ENCODE measurements at places on chromosomes 12 and 14.

DNA sequence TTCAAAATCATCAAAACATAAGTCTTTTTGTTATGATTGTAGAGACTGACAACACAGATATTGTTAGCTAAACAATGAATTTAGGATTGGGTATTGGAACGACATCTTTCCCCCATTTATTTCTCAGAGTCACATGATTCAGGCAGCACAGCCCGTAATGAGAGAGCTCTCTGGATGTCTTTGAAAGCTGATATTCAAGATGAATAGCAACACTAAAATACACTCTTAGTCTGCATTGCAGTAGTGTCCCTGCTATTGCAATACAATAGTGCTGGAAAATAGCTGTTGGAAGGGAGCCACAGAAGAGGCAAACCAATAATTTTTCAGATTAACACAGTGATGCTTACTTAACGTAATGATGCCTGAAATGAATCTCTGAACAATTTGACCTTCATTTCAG is 9.9 kb downstream of the GTSF1 start:
- DNase-seq = no peak

DNA sequence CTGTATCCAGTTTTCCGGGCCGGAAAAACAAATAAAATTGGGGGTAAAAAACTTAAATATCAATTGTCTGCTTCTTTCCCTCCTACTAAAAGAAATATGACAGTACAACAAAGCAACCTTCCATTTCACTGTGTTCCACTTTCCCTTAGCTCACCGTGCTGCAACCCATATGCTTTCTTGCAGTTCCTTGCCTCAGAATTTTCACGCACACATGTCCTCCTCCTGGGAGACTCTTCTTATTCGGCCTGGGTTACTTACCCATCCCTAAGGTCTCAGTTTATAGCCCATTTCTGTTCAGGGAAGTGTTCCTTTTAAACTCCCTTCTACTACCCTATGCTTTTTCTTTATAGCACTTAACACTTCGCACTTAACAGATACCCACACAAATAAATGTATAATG is 4.5 kb upstream of the MAGOHB start:
- no peak for DNase-seq

- DNase-seq = no peak
Observed at GRCh38 chr12:10939163-10939562, at the start of gene TAS2R14. TAS2R14 (minus strand) TSS chr12:10939263; CDS start chr12:10939207, 56 bp downstream.

GRCh38 chr12:69000540-69001243 is 67.7 kb upstream of the CPM start:
- no peak for DNase-seq

DNA sequence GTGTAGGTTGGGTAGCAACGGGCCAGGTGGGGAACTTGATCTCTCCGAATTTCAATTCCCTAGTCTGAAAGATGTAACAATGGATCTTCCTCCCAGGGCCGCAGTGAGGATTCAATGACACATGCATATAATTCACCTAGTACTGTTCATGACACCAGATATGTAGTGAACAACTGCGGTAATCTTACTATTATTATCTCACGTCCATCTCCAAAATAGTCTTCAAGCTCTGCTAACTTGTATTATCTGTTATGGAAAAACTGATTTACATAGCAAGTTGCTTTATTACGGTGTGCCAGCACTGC is 26.4 kb downstream of the MOK start:
- no peak for DNase-seq

- no peak for DNase-seq
Observed at GRCh38 chr14:77868552-77869285, 68.8 kb downstream of the ADCK1 start.

DNA sequence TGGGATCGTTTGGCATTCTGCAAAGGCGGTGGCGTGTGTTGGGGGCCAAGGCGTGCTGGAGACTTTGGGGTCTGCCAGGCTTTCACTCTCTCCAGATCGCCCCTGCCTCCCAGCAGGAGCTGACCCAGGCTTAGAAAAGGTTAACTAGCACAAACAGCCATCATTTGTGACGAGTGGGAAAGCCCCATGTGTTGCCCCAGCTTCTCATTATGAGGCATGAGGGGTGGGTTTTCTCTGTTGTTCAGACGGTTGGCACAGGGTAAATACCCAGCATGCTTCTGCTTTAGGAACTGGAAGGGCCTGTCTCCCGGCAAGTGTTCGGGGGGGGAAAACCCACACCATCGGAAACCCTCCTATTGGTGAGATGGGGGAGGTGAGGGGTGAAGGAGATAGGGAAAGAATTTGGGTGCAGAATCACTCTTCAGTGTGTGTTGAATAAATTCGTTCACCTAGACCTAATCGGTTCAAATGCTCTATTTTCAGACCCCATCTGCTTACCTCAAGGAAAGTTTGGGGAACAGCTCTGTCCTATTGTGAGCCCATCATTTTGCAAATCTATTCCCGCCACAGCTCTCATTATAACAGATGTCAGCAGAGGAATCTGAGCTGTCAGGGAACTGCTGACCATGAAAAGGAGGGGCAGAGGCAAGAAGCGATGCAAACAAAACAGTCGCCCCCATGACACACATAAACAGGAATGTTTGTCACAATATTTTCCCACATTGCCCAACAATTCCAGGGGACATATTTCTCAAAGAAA is 34.7 kb upstream of the C12orf42 start:
- no peak for DNase-seq

DNA sequence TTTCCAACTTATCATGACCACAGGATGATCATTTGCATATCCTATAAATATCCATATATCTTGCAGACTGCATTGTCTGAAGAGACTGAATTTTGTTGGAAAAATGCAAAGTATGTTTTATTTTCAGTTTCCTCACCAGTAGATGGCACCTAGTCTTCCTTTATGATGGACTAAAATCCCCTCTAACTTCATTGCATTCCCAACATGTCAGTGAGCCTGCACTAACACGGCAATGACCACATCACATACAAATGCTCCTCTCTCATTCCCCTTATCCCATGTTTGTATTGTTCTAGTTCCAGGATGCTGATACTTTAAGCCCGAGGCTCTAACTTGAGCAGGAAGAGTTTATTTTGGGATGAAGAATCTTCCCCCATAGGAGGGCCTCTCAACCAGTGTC is 24.7 kb upstream of the MYBPC1 start:
- no peak for DNase-seq
